ENCODE measurements at places on chromosomes 1 and 21.

- DNase-seq: no peak
Measured at GRCh38 chr1:201939148-201939547, 7.2 kb downstream of the LMOD1 start.

- no peak for DNase-seq
Measured at GRCh38 chr1:109818271-109818987, 54.7 kb upstream of the EPS8L3 start.

DNA sequence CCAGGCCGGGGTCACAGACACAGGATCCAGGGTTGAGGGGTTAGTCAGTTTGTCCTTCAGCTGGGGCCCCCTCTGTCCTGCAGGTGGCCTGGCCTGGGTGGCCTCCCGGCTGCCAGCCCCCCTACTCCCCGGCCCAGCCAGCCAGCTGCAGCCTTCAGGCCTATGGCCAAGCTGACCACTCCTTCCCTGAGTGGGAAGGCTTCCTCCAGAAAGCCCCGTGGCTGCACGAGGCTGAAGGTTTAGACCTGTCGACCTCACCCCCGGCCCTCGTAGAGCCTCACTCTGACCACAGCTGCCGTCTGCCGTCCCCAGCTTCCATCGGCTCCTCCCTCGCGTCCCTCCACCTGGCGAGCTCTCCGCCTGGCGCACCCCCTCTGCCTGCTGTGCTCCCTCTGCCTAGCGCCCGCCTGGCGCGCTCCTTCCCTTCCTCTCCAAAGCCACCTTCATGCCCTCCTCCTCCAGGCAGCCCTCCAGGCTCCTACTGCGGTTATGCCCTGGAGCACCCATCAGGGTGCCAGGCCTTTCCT, 9.6 kb downstream of the TTLL10 start:
- no peak for DNase-seq

- no peak for DNase-seq
Measured at GRCh38 chr1:196661345-196661744, 9.5 kb downstream of the CFH start.
